ENCODE measurements at places on chromosomes 2 and 18.

DNA sequence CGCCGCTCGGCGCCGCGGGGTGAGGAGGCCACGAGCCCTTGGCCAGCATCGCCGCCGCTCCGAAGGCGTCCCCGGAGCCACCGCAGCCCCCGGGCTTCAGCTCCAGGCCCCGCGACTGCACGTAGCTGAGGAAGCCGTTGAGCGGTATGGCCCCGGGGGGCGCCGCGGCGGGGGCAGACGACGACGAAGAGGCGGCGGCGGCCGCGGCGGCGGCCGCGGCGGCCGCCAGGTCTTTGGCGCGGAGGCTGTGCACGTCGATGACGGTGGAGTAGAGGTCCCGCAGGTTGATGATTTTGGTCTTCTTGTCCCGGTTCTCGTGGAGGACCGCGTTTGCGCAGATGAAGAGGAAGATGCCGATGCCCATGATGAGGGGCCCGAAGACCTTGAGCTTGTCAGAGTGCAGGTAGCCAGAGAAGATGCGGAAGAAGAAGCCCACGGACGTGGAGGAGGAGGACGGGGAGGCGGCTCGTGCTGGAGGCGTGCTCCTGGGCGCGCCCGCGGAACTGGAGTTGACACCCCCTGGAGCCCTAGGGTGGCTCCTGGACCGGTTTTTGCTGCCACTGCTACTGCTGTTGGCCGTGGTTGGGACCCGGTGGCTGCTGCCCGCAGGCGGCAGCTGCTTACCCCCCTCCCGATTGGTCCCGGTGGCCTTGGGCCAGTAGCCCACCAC is 4.0 kb downstream of the TMEM200C start:
- peaks cover 4% of the 10 kb centered on the region for H3K4me1 ChIP-seq
- no peaks in the 10 kb centered on the region for H3K36me3 ChIP-seq
- peaks cover 15% of the 10 kb centered on the region for H3K27me3 ChIP-seq
- H3K4me3 ChIP-seq = peak overlapping the region; percentile 64

DNA sequence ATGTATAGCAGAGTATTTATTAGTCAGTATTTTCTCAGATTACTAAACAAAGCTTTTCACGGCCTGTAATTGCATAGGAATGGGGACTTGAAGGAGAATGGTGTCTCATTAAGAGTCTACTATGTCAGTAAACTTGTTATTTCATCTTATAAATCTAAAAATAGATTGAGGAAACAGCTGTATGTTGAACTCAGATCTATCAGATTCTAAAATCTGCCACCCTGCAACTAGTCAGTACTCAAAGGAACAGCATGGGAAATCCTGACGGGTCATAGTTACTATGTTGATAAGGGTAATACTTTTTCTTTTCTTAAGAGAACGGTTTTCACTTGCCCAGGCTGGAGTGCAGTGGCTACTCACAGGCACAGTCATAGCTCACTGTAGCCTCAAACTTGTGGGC is 70.2 kb upstream of the EMILIN2 start:
- peaks cover 58% of the 10 kb centered on the region for H3K36me3 ChIP-seq
- no peaks in the 10 kb centered on the region for H3K27me3 ChIP-seq
- no peak overlapping the region for H3K4me3 ChIP-seq

- no peaks in the 10 kb centered on the region for H3K36me3 ChIP-seq
- no peak overlapping the region for H3K27ac ChIP-seq
- no peak for DNase-seq
- H3K4me1 ChIP-seq = peaks cover 2% of the 10 kb centered on the region
Measured at GRCh38 chr18:34957119-34957863, 83.9 kb upstream of the MAPRE2 start.

GRCh38 chr2:88831792-88832248 is 140.3 kb downstream of the RPIA start:
- no peak overlapping the region for H3K4me3 ChIP-seq
- no peaks in the 10 kb centered on the region for H3K27me3 ChIP-seq
- H3K36me3 ChIP-seq = no peaks in the 10 kb centered on the region
- H3K27ac ChIP-seq = no peak overlapping the region
- no peaks in the 10 kb centered on the region for H3K4me1 ChIP-seq

Measured in ascending aorta (tissue), 2 donors.